ENCODE measurements at places on chromosomes 1 and 21.

DNA sequence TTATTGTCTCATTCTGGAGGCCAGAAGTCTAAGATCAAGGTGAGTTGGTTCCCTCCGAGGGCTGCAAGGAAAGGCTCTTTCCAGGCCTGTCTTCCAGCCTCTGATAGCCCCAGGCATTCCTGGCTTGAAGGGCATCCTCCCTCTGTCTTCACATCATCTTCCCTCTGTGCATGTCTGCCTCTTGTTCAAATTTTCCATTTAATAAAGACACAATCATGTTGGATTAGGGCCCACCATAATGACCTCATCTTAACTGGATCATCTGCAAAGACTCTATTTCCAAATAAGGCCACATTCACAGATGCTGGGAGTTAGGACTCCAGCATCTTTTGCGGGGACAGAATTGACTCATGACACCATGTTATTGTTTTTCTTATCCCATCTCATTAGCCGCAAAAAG lies 24.5 kb downstream of the HUNK start:
- DNase-seq = no peak

GRCh38 chr1:230276401-230276800 lies 149.7 kb downstream of the PGBD5 start:
- DNase-seq = no peak

DNA sequence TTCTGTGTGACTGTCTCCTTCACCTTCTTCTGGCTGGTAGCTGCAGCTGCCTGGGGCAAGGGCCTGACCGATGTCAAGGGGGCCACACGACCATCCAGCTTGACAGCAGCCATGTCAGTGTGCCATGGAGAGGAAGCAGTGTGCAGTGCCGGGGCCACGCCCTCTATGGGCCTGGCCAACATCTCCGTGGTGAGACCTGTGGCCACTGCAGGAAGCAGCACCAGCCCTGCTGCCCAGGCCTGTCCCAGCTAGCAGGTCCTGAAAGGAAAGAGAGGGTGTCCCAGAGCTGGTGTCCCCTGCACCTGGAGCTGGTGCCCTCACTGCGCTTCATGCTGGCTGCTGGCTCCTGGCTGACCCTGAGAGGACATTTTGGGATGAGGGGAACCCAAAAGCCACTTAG lies 5.9 kb upstream of the ATXN7L2 start:
- no peak for DNase-seq

DNA sequence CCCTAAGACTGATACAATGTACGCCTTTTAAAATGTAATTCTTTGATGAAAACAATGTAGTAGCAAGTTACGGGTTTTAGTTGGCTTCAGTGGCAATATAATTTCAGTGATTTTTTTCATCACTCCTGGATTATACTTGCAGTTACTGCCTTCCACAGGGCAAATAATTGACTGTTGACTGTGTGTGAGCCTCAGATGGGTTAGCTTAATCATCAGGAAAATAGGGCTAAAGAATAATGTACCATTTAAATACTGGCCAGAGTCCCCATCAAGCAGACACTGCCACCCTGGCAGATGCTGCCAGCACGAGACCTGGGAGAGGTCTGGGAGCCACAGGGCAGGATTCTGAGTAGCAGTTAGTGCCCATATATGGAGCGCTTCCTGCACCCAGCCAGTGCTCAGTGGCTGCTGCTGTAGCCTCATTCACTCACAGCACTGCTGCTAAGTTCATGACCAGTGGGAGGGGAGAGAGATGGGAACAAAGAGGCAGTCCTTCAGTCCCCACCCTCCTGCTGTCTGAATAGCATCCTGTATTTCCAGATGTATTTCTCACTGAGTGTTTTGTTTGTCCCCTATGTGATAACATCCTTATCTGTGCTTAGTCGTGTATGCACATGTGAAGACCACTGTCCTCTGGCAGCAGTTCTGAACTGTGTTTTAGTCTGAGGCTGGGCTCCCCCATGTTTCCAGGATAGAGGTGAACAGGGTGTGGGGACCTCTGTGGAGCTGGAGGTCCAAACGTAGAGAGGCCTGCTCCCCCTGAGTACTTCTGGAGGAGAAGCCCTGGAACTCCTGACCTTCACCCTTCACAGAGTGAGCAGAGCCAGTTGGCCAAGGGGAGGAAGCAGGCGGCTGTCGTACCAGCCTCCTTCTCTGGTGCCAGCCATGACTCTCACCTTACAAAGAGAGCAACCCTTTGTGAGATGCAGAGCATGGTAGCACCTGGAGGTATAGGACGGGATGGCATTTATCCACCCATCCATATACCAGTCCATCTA lies 80.4 kb downstream of the ADARB1 start:
- no peak for DNase-seq

DNA sequence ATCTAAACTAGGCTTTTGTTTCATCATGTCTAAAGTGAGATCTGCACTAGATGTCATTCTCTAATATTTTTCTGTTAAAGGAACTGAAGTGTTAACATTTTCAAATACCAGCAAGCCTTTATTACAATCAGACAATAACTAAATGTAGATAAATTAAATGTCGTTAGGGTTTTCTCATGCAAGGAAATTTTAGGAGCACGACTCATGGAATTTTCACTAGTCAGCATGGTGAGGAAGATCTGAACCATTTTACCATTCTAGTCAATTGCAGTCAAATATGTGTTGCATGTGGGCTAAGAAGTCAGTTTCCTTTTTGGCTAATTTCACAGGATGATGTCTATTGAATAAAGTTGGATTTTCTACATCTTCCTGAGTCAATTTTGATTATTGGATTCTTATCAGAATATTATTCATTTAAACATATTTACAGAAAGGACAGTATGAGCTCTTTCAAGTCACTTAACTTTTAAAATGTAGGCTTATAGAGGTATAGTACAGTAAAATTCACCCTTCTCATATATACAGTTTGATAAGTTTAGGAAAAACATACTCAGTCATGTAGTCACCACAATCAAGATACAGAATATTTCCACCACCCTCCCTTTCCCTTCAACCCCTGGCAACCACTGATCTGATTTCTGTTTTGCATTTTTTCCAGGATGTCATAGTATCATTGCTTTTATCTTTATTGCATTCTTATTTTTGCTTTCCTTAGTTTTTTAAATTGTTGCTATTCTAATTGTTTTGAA lies 9.2 kb downstream of the GCSAML start:
- DNase-seq = no peak

Measured in memory B cell (primary cell).